ENCODE measurements at places on chromosomes 3 and 15. TPM values are rescaled to one million over a fixed set of nuclear protein-coding genes. Genes with fewer than 3 reads are reported as not detected.

- peak; percentile 8 for DNase-seq
Observed at GRCh38 chr3:156291272-156292123, 171.1 kb downstream of the KCNAB1 start.

Gene MIX23
- total RNA-seq = 33.2 TPM

- no peak for DNase-seq
Observed at GRCh38 chr3:71821116-71821515, 36.2 kb upstream of the PROK2 start.

Gene SOX14
- total RNA-seq = 19.7 TPM

DNA sequence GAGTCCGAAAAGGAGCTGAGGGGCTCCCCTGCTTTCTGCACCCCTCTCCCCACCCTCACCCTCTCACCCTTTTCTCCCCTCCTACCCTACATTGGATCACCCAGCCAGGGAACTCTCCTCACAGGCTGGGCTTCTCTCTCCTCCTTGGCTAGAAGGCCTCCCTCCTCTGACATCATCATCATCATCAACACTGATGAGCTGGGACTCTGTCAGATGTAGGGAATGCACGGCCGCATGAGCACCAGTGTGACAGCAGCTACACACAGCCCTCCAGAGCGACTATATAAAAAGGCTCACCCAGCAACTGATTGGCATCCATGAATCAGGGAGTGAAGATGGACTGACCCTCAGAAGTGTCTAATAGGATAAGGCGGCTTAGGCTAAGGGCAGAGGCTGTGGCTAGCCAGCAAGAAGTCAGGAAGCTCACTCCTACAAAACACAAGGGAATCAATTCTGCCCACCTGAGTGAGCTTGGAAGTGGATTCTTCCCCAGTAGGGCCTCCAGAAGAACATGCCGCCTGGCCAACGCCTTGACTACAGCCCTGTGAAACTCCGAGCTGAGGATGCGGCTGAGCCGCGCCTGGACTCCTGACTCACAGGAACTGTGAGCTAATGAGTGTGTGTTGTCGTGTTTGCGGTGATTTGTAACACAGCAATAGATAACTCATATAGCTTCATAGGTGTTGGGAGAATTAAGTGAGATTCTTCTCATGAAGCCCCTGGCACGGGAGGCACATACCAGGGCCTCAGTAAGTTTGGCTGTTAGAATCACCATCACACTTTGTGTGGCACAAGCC, 147.6 kb downstream of the FAM43A start:
- no peak for DNase-seq

DNA sequence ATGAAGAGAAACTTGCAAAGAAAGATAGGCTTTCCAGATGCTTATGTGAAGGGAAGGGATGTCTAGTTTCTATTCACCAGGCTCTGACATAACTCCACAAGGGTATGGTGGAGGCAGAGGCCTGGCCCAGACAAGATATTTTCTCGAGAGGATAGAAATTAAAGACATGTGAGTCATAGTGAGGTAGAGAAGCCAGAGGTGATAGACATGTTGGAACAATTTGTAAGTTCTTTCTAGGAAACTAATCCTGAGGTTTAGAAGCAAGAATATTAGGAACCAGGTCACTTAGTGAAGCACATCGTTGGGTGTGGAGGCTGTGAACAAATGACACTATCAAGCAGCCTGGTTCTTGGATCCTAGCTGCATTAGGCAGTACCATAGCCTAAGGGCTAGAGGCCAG, 176.9 kb downstream of the BBX start:
- no peak for DNase-seq

- DNase-seq = no peak
Observed at GRCh38 chr3:113557374-113557773, 25.0 kb downstream of the SIDT1 start.

DNA sequence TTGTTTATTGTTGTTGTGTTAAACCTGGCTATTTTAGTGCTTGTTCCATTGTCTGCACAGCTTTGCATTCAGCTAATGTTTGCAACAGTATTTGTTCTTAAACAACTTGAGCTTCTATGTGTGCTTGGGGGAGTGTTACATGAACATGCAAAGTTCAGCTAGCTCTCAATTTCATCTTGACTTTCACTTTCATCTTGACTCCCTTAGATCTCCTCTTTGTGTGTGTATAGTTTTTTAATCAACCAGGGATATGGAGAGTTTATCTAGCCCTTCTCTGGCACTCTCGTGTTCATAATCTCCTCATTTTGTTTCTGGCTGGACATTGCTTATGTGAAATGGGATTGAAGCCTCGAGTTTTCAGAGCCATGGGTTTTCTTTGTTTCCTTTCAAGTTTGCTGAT, 212.4 kb upstream of the ZBTB20 start:
- no peak for DNase-seq

DNA sequence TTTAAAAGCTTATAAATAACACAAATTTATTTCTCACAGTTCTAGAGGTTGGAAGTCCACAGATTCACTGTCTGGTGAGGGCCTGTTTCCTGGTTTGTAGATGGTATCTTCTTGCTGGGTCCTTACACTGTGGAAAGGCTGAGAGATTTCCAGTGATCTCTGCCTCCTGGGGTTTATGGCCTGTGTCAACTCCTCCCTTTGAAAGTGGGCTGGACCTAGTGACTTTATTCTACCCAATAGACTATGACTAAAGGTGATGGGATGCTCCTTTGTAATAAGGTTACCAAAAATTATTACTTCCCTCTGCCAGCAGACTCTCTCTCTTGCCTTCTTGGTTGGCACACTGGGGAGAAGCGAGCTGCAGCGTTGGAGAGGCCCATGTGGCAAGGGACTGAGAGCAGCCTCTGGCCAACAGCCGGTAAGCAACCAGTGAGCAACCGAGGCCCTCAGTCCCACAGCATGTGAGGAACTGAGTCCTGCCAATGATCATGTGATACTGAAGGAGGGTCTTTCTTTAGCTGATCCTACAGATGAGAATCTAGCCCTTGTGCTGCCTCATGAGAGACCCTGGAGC, 14.0 kb upstream of the COPG1 start:
- no peak for DNase-seq

- no peak for DNase-seq
Observed at GRCh38 chr3:170454509-170454908, 35.8 kb downstream of the CLDN11 start.

DNA sequence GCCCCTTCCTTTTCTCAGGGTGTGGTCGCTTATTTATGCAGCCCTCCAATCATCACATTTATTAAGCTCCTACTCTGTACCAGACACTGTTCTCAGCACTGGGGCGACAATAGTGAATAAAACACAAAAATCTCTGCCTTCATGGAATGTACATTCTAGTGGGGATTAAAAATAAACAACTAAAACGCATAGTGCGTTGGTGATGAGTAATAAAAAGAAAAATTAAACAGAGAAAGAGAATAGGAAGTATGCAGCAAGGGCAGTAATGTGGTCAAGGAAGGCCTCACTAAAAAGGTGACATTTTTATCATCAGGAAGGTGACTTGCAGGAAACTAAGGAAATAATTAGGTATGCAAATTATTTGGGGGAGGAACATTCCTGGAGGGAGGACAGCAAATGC, 5.1 kb downstream of the SLC51B start:
- DNase-seq = no peak

- no peak for DNase-seq
Observed at GRCh38 chr3:72633121-72633520, 215.1 kb downstream of the SHQ1 start.

DNA sequence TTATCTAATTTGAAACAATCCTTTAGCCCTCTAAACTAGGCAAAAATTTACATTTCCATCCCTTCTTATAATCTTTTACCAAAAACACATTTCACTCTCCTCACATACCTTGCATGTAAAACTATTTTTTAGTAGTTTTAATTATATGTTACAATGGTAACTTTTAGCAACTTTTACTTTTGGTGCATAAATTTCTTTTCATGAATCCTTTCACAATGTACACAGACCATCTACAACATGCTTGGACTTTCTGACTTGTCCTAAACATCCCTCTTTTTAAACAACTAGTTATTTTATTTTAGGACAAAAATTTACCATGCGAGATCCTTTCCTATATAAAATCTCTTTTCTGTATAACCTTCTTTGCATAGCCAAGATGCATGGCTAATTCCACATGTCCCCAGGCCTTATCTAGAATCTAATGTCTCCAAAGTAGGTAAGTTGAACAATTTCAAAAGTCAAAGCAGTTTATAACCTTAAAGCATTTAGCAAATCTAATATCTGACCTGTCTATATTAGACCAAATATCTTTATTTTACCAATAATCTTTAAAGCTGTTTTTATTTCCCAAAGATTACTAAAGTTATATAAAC, 14.4 kb upstream of the ALDH1L1 start:
- DNase-seq = no peak

- DNase-seq = no peak
Observed at GRCh38 chr3:107209302-107209990, 167.8 kb upstream of the CCDC54 start.

- DNase-seq = no peak
Observed at GRCh38 chr15:100570735-100571313, 31.2 kb downstream of the LINS1 start.

Gene CKMT1A
- total RNA-seq = 9.4 TPM

DNA sequence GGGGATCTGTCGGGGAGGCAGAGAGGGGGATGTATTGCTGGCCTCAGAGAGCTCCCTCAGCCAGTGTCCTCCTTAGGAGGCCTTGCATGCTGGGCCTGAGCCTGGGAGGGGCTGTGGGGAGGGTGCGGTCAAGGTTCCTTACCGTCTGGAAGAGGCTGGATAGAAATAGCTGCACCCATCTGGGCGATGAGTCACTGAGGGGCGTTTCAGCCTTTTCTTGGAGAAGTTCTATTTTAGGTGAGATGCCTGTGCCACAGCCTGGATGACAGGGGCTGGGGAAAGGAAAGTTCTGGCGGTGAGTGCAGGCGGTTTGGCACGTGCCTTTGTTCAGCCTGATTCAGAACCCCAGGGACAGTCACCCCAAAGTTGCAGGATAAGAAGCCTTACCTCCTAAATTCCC, 35.7 kb upstream of the APEH start:
- no peak for DNase-seq

Gene GOLGA8M
- 1.3 TPM for total RNA-seq

Gene TRPM1
- total RNA-seq = not detected

Gene CADPS
- 0.26 TPM for total RNA-seq

DNA sequence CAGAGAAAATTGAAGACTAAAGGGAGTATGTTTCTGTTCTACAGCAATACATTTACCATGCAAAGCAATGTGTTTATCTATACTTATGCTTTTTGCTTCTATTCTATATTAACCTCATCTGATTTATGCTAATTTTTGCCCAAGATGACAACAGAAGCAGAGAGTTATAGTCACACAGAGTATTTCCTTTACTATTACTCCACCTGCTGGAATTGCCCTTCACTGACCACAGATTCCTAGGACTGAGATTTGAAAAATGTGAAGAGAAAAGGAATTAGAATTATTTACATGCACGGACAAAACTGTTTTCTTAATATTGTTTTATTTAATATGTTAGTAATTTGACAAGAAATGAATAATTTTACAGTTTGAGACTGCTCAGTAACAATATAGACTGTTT, 745.6 kb downstream of the VGLL3 start:
- peak; percentile 4 for DNase-seq

DNA sequence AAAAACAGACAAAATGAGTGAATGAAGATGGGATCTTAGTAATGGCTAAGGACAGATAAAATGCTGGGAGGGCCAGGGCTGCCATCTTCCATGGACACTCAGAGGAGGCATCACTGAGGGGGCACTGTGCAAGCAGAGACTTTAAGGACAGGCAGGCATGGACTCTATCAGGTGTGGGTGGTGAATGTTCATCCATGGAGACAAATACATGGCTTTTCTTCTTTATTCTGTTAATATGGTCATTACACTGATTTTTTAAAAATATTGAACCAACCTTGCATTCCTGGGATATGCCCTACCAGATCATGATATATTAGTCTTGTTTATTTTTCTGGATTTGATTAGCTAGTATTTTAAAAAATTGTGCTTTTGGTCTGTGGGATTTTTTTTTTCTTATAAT, 12.2 kb downstream of the NUP210 start:
- DNase-seq = no peak

Gene FSIP1
- total RNA-seq = 0.41 TPM

Gene HRG
- not detected for total RNA-seq

DNA sequence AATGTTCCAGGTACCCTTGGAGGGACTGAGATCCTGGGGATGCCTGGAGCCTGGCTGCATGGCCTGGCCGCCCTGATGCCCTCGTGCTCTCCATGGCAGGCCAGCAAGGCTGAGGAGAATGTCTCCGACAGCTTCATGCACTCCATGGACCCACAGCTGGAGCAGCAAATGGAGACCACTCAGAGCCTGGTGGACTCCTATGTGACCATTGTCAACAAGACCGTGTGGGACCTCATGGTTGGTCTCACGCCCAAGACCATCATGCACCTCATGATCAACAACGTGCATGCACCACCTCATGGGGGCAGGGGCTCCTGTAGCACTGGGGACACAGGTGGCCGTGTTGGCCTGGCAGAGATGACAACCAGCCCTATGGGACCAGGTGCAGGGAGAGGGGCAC, 19.7 kb downstream of the GOLGA6A start:
- no peak for DNase-seq

Gene SLC28A1
- not detected for total RNA-seq

DNA sequence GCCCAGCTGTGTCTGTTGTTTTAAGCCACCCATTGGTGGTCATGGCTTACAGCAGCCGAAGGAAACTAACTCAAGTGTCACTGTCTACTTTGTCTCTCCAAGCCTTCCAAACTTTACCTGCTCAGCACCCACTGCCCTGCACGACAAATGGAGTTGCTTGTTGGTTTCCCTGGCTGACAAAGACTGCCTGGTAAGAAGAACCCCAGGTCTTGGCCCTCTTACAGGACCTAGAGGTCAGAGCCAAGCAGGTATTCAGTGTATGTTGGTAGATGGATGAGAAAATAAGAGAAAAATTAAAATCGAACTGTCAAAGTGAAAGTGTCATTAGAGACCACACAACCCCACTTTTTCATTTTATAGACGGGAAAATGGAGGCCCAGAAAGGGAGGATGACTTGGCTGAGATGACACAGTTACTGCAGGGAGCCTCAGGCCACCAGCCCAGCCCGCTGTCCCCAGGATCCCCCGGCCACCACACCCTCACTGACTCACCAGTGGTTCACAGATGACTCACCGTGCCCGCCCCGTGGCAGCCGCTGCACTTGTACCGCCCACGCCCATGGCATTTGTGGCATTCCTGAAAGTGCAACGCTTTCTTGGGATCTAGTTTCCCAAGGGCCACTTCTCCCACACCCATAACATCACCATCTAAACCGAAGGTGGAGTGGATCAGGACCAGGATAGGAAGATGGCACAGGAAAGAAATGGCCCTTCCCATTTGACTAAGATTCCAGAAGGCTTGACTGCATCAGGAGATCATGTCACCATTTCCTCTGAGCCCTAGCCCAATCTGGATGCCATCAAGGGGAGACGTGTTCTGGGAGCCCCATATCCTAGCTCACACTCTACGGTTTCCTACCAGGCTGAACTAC, 15.2 kb downstream of the SSUH2 start:
- DNase-seq = no peak

GRCh38 chr3:46334741-46335478, 19.0 kb upstream of the CCR2 start:
- DNase-seq = no peak

GRCh38 chr15:63522225-63522578, 17.8 kb downstream of the USP3 start:
- DNase-seq = no peak

GRCh38 chr15:38411902-38412301, 42.0 kb upstream of the FAM98B start:
- no peak for DNase-seq

GRCh38 chr3:52015438-52016228, 19.9 kb upstream of the RPL29 start:
- no peak for DNase-seq

Data from endothelial cell (in vitro differentiated cells).